ENCODE measurements at places on chromosomes 2 and 18. TPM values are rescaled to one million over a fixed set of nuclear protein-coding genes. Genes with fewer than 3 reads are reported as not detected.

DTNA gene
- total RNA-seq = 2.3 TPM

TXNDC2 gene
- total RNA-seq = not detected

UGT1A10 gene
- total RNA-seq = 6.9 TPM

CTAGE1 gene
- total RNA-seq = not detected

LIMS2 gene
- total RNA-seq = 6.0 TPM

CHRNG gene
- total RNA-seq = not detected

VAMP8 gene
- 264 TPM for total RNA-seq

OR6B2 gene
- not detected for total RNA-seq

CYP27A1 gene
- 4.9 TPM for total RNA-seq

ASB18 gene
- not detected for total RNA-seq

TWIST2 gene
- total RNA-seq = 0.48 TPM

CROCC2 gene
- total RNA-seq = 0.12 TPM

GALNT3 gene
- 40.0 TPM for total RNA-seq

AFF3 gene
- total RNA-seq = 0.96 TPM

SPP2 gene
- not detected for total RNA-seq

FAHD2B gene
- 5.6 TPM for total RNA-seq

SCN1A gene
- not detected for total RNA-seq

BOLL gene
- not detected for total RNA-seq

FN1 gene
- total RNA-seq = 24.2 TPM

NXPH2 gene
- total RNA-seq = not detected

AKAIN1 gene
- total RNA-seq = not detected

ABHD1 gene
- not detected for total RNA-seq

TMEM198 gene
- 1.2 TPM for total RNA-seq

SLC38A11 gene
- total RNA-seq = 0.48 TPM

CBLN2 gene
- not detected for total RNA-seq

TDRD15 gene
- not detected for total RNA-seq

ALLC gene
- not detected for total RNA-seq

CCDC85A gene
- total RNA-seq = 0.24 TPM

LRRTM4 gene
- total RNA-seq = not detected

BAZ2B gene
- total RNA-seq = 41.4 TPM

ZNF892 gene
- 1.3 TPM for total RNA-seq

KCNIP3 gene
- total RNA-seq = 0.96 TPM

EFEMP1 gene
- total RNA-seq = 12.7 TPM

UGT1A3 gene
- 0.28 TPM for total RNA-seq

DCC gene
- total RNA-seq = not detected

FAM228A gene
- total RNA-seq = not detected

ERMN gene
- not detected for total RNA-seq

ANKRD29 gene
- total RNA-seq = 11.2 TPM

C2orf15 gene
- total RNA-seq = 1.9 TPM

Measured in esophagus mucosa (tissue), 1 donor.